Ecto neural progenitor cell (in vitro differentiated cells): ENCODE measurements at places on chromosomes 7 and 10.

DNA sequence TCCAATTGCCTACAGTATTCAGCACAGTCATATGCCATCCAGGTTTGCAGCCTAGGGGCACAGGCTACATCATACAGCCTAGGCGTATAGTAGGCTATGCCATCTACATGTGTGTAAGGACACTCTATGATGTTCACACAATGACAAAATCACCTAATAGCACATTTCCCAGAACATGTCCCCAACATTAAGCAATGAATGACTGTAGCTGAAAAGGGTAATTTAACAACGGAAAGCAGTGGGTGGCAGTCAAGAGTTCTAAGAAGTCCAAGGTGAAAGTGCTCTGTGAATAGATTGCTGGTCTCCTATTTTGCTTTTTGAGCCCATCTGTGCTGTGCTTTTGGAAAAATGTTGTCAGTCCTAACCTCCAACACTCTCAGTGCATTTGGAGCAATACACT, 162.6 kb downstream of the KLF6 start:
- DNase-seq: no peak

- DNase-seq: no peak
Observed at GRCh38 chr7:157556642-157556944, 219.8 kb downstream of the DNAJB6 start.

DNA sequence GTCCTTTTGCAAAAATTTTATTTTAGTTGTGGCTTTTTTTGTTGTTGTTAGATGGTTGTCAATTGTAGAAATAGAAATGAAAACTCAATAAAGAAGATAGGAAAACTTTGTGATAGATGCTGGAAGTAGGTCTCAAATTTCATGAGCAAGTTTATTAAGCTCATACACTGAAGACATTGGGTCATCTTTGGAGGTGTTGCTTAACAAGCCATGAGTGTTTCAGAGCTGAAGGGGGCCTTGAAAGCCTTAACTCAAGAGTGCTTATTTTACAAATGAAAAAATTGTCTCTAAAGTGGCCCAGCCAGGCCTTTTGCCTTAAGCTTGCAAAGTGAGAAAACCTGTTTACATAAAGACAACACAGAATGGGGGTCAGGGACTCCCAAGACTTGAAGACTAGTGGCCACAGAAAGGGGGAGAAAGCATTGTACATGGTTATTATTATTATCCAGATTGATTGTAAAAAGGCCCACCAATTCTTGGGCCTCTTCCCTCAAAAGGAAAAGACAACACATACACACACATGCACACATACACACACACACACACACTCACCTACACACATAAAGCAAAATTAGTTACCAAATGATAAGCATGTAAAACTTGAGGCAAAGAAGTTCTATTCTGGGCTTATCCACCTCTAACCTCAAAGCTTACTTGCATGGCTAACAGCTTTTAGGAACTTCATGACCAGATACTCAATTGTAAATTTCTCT, 49.7 kb upstream of the GLCCI1 start:
- no peak for DNase-seq

DNA sequence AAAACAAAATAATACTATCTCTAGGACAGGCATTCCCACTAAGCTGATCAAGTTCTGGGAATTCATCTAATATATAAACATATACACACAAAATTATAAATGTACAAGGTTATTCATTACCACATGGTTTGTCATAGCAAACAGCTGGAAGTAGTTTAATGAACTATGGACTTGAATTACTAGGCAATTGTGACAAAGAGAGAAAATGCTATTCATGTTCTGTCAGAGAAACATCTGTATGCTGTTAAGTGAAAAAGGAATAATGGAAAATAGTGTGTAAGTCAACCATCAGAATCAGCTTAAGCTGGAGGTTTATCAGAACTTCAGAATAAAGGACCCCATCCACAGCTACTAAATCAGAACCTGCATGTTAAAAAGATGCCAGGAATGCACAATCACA, 2.8 kb downstream of the ZNF248 start:
- DNase-seq: no peak

DNA sequence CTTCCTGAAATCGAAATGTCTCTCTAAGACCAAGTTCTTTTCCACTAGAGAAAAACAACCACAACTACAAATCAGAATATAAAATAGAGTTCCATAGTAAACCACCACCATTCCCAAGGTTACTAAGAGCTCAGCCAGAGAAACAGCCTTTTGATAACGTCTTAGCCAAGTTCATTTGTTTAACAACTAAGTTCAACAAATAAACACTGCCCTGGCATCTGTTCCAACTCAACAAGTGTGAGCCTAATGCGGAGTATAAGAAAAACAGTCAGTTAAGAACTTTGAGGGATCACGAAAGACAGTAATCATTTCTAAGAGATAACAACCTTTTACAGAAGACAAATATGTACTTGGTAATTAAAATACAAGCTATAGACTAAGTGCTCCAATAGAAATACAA, 77.3 kb downstream of the CALD1 start:
- no peak for DNase-seq

- DNase-seq: no peak
Observed at GRCh38 chr10:70459061-70459773, 17.7 kb upstream of the NODAL start.

DNA sequence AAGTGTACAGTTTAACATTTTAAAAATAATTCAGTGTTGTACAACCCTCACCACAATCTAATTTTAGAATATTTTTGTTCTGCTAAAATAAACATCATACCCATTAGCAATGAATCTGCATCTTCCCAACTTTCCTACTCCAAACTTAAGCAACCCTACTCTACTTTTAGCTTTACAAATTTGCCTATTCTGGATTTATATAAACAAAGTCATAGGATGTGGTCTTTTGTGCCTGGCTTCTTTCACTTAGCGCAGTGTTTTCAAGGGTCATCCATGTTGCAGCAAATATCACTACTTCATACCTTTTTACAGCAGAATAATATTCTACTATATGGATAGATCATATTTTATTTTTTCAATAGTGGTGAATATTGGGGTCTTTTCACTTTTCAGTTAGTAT, 18.9 kb downstream of the CALML3 start:
- no peak for DNase-seq

- DNase-seq: no peak
Observed at GRCh38 chr7:25196132-25196896, 32.0 kb downstream of the NPVF start.

- DNase-seq: no peak
Observed at GRCh38 chr7:102994567-102994966, 80.0 kb downstream of the FBXL13 start.
